ENCODE measurements at places on chromosomes 7 and 10. TPM values are rescaled to one million over a fixed set of nuclear protein-coding genes. Genes with fewer than 3 reads are reported as not detected.

GRCh38 chr7:16396766-16397500 lies 24.4 kb downstream of the CRPPA start:
- DNase-seq, result no peak
- H3K27me3 ChIP-seq, result no peaks in the 10 kb centered on the region
- no peaks in the 10 kb centered on the region for H3K36me3 ChIP-seq
- no peak overlapping the region for H3K27ac ChIP-seq
- no peaks in the 10 kb centered on the region for H3K4me1 ChIP-seq

GRCh38 chr7:137691566-137691965 lies 155.2 kb downstream of the DGKI start:
- H3K4me1 ChIP-seq, result no peaks in the 10 kb centered on the region
- H3K36me3 ChIP-seq, result no peaks in the 10 kb centered on the region
- H3K27me3 ChIP-seq, result peaks cover 3% of the 10 kb centered on the region
- no peak overlapping the region for H3K27ac ChIP-seq
- H3K4me3 ChIP-seq, result no peak overlapping the region
- no peak for DNase-seq

DNA sequence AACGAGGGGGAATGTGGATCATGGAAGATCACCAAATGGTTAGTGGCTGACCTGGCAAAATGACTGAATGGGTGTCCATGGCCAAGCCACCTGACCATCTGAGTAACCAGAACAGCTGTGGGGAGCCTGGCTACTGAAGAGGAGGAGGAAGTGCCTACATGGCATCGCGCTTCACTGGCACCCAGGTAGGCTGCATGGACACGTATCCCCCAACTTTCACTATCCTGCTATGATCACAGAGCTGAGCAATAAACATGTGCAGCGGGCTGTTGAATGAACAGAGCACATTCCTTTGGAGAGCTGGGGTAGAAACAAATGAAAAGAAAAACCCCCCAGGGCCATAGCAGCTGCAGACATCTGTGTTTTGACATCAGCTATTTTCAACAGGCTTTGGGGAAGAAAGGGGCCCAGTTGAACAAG lies 6.5 kb downstream of the AKR1B1 start:
- no peaks in the 10 kb centered on the region for H3K27me3 ChIP-seq
- H3K4me1 ChIP-seq, result peaks cover 22% of the 10 kb centered on the region
- H3K36me3 ChIP-seq, result no peaks in the 10 kb centered on the region
- H3K4me3 ChIP-seq, result no peak overlapping the region

- H3K4me3 ChIP-seq, result no peak overlapping the region
- DNase-seq, result no peak
- no peaks in the 10 kb centered on the region for H3K36me3 ChIP-seq
- peaks cover 15% of the 10 kb centered on the region for H3K4me1 ChIP-seq
- no peak overlapping the region for H3K27ac ChIP-seq
Observed at GRCh38 chr10:76882245-76882644, 755.4 kb downstream of the KCNMA1 start.

GRCh38 chr7:129616530-129616929 lies 5.0 kb downstream of the NRF1 start:
- H3K36me3 ChIP-seq, result no peaks in the 10 kb centered on the region
- H3K27me3 ChIP-seq, result no peaks in the 10 kb centered on the region
- H3K4me1 ChIP-seq, result peaks cover 28% of the 10 kb centered on the region
- H3K4me3 ChIP-seq, result no peak overlapping the region

DNA sequence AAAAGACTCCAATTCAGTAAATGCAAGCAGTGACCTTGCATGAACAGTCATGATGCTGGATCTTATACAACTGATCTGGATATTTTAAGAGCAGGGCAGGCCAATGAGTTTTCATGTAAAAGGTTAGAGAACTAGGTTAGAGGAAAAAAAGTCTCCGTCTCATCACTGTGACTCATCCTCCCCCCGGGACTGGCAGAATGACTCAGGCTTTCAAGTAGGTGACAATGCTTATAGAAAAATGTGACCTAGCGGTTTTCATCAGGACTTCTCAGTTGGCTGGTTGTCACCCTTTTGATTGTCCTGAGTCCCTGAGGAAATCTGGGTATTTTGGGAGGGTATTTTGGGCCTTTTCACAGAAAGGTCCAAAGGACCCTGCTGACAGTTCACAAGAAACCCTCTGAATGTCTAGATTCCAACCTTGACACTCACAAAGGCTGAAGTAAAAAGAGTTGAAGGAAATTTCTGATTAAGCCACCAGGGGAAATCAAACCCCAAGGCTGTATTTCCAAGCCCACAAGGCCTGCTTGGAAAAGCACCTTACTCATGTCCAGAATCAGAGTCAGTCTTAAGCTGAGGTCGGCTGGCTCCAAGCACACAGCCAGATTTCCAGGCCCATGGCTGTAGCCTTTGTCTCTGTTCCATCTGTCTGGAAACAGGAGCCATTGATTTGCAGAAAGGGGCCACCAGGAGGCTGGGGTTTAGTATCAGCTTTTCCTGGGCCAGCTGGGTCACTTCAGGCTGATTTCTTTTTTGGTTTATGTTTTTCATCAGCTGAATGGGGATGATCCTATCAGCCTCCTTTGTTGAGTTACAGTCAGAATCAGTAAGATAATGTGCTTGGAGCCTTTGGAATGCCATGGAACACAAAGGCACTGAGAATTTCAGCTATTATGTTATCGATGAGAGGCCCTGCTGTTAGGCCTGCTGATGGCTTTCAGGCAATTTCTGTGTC lies 226.4 kb upstream of the HABP2 start:
- H3K27ac ChIP-seq, result peak overlapping the region; percentile 43
- no peaks in the 10 kb centered on the region for H3K27me3 ChIP-seq
- DNase-seq, result peak; percentile 11
- no peaks in the 10 kb centered on the region for H3K36me3 ChIP-seq
- no peak overlapping the region for H3K4me3 ChIP-seq

DNA sequence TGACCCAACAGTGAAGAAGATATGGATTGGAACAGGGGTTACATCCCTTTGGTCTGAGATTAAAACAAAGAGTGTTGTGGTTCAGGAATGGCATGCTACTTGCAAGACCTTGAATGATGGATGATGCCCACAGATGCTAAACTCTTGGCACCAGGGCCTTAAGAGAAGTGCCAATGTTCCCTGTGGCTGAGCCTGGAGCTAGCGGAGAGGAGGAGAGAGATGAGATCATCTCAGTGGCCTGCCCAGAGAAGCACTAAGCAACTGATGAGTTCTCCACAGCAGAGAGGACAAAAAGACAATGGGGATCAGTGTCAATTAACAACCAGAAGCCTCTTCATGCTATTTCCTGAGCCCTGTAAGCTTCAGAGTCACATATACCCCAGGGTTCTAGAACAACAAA lies 97.8 kb downstream of the ELAPOR2 start:
- no peaks in the 10 kb centered on the region for H3K27me3 ChIP-seq
- DNase-seq, result no peak
- peaks cover under 1% of the 10 kb centered on the region for H3K4me1 ChIP-seq
- H3K36me3 ChIP-seq, result no peaks in the 10 kb centered on the region
- H3K4me3 ChIP-seq, result no peak overlapping the region

SFMBT2 gene
- total RNA-seq, result 2.5 TPM

STEAP4 gene
- total RNA-seq, result 2.6 TPM

IDI2 gene
- total RNA-seq, result not detected

NPC1L1 gene
- total RNA-seq, result not detected
